ENCODE measurements at places on chromosomes 2 and 18. TPM values are rescaled to one million over a fixed set of nuclear protein-coding genes. Genes with fewer than 3 reads are reported as not detected.

- no peaks in the 10 kb centered on the region for H3K27me3 ChIP-seq
- H3K27ac ChIP-seq: no peak overlapping the region
- no peak for DNase-seq
- H3K36me3 ChIP-seq: no peaks in the 10 kb centered on the region
Observed at GRCh38 chr2:226376516-226377180, 423.0 kb downstream of the IRS1 start.

GRCh38 chr2:227870710-227871374 is 589 bp upstream of the DAW1 start:
- no peak overlapping the region for H3K27ac ChIP-seq
- peak overlapping the region; percentile 35 for H3K4me3 ChIP-seq
- no peaks in the 10 kb centered on the region for H3K4me1 ChIP-seq
- no peaks in the 10 kb centered on the region for H3K36me3 ChIP-seq
- no peak for DNase-seq
- no peaks in the 10 kb centered on the region for H3K27me3 ChIP-seq

GRCh38 chr2:11016735-11017388 is 105.1 kb downstream of the KCNF1 start:
- H3K27me3 ChIP-seq: peaks cover 17% of the 10 kb centered on the region
- no peak for DNase-seq
- H3K4me3 ChIP-seq: no peak overlapping the region
- H3K27ac ChIP-seq: no peak overlapping the region
- H3K4me1 ChIP-seq: no peaks in the 10 kb centered on the region

DNA sequence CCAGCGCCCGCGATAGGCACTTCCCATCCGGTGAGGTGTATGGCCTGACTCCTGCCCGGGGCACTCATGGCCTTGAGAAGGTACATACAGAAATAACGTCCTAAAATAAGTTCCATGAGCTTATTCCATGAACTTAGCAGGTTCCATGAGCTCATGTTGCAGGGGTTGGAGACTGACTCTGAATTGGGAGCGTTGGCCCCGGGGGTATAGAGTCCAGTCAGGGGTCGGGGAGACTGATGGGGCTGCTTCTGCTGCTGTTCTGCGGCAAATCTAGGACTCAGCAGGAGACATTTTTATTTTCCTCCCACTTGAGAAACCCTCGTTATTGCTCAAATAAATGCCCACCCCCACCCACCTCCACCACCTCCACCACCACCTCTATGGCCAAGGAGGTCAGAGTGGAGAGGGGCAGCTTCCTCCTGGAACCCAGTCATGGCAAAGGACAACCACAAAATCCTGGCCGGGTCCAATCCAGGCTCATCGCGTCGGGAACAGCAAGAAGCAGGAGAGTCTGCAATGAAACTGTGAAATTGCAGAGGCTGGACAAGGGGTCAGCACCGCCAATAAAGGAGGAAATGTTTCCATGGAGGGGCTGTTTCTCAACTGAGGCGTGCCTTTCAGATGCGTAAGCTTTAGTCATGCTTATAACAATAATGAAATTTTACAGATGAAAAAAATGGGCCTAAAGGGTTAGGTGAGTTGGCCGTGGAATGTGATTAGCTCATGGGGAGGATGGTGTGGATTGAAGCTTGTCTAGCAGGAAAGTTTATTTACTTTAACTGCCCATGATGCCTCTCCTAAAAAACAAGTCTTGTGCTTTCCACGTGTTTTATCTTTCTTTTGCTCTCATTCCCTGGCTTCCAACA is 136.6 kb upstream of the ALKAL2 start:
- no peak overlapping the region for H3K4me3 ChIP-seq
- no peaks in the 10 kb centered on the region for H3K4me1 ChIP-seq
- H3K36me3 ChIP-seq: no peaks in the 10 kb centered on the region

- H3K4me3 ChIP-seq: no peak overlapping the region
- no peak for DNase-seq
- H3K36me3 ChIP-seq: no peaks in the 10 kb centered on the region
Observed at GRCh38 chr18:56097621-56098020, 509.6 kb upstream of the TCF4 start.

GRCh38 chr18:48991676-48992075 is 40.9 kb upstream of the SMAD7 start:
- H3K27me3 ChIP-seq: no peaks in the 10 kb centered on the region
- peak overlapping the region; percentile 72 for H3K27ac ChIP-seq
- no peaks in the 10 kb centered on the region for H3K36me3 ChIP-seq
- DNase-seq: no peak

GRCh38 chr2:54572262-54572635 is 116.1 kb downstream of the SPTBN1 start:
- no peak for DNase-seq
- peak overlapping the region; percentile 14 for H3K4me3 ChIP-seq
- H3K27me3 ChIP-seq: no peaks in the 10 kb centered on the region
- H3K4me1 ChIP-seq: peaks cover 87% of the 10 kb centered on the region
- peak overlapping the region; percentile 90 for H3K27ac ChIP-seq

DNA sequence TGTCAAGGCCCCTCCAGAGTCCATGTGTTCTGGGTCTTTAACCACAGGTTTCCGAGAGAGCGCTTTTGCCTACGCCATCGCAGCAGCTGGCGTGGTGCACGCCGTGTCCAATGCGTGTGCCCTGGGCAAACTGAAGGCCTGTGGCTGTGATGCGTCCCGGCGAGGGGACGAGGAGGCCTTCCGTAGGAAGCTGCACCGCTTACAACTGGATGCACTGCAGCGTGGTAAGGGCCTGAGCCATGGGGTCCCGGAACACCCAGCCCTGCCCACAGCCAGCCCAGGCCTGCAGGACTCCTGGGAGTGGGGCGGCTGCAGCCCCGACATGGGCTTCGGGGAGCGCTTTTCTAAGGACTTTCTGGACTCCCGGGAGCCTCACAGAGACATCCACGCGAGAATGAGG is 9.3 kb downstream of the WNT10A start:
- H3K4me1 ChIP-seq: peaks cover 25% of the 10 kb centered on the region
- H3K36me3 ChIP-seq: no peaks in the 10 kb centered on the region
- H3K27me3 ChIP-seq: no peaks in the 10 kb centered on the region
- no peak for DNase-seq
- no peak overlapping the region for H3K27ac ChIP-seq
- H3K4me3 ChIP-seq: no peak overlapping the region

DNA sequence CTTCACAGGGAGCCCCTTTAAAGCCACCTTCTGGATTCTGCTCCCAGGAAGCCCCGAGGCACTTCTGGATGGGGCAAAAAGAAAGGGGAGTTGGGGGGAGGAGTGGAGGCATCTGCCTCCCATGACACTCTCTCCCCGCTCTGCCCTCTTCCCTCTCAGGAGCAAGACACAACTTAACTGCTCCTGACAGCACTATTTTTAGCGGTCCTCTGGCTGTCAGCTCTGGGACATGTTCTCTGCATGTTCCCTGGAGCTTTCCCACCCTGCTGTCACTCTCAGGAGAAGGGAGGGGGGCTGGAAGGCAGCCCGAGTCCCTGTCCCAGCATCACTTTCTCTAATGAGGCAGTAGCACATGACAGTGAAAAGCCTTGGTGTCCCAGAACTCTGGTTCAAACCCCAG is 32.3 kb downstream of the PLB1 start:
- H3K27ac ChIP-seq: no peak overlapping the region
- H3K36me3 ChIP-seq: no peaks in the 10 kb centered on the region
- no peaks in the 10 kb centered on the region for H3K4me1 ChIP-seq
- no peak overlapping the region for H3K4me3 ChIP-seq
- H3K27me3 ChIP-seq: peaks cover 4% of the 10 kb centered on the region
- no peak for DNase-seq

DNA sequence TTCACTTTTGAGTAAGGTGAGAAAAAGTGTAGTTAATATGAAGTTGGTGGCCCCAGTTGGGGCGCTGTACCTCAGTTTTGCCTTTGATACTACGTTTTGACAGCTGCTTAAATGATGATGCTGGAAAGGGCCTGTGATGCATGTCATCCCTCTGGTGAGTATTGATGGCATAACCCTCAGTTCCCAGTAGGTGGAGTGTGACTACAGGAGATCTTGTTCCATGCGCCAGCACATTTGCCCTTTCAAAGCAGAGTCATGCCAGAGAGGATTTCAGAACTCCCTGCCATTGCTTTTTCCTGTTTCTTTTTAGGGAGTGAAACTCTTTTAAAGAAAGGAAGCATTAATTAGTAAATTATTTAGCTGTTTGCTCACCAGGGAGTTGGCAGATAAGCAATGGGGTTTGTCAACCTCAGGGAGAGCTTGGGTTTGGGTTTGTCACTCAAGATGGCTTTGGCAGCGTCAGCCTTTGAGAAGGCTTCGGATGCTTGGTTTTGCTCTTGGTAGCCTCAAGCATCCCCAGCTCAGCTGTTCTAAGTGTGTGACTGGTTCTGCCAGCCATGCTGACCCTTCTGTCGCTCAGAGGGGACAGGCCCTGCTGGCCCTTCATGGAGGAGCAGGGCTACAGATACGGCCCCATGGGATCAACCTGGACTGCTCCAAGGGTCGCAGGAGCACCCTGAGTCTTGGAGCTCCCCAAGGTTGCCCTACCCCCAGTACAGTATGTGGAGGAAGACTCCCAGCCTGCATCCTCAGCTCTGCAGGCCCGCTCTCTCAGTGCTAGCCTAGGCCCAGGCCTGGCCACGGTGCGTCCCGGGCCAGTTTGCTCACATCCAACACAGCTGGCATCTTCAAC is 29.1 kb downstream of the ARMC9 start:
- H3K4me1 ChIP-seq: 0 out of 2 replicates have a peak, but pooled peaks cover 4% of the 10 kb centered on the region
- peak overlapping the region; percentile 20 for H3K27ac ChIP-seq
- no peaks in the 10 kb centered on the region for H3K36me3 ChIP-seq
- H3K4me3 ChIP-seq: no peak overlapping the region

- no peaks in the 10 kb centered on the region for H3K36me3 ChIP-seq
- no peak overlapping the region for H3K27ac ChIP-seq
- H3K4me3 ChIP-seq: no peak overlapping the region
- DNase-seq: no peak
- H3K4me1 ChIP-seq: no peaks in the 10 kb centered on the region
Observed at GRCh38 chr2:8380566-8380965, 301.3 kb upstream of the ID2 start.

- H3K4me1 ChIP-seq: peaks cover 4% of the 10 kb centered on the region
- H3K27ac ChIP-seq: no peak overlapping the region
- no peak overlapping the region for H3K4me3 ChIP-seq
- H3K27me3 ChIP-seq: no peaks in the 10 kb centered on the region
- no peaks in the 10 kb centered on the region for H3K36me3 ChIP-seq
- no peak for DNase-seq
Observed at GRCh38 chr2:120944575-120944974, 208.9 kb downstream of the GLI2 start.

DNA sequence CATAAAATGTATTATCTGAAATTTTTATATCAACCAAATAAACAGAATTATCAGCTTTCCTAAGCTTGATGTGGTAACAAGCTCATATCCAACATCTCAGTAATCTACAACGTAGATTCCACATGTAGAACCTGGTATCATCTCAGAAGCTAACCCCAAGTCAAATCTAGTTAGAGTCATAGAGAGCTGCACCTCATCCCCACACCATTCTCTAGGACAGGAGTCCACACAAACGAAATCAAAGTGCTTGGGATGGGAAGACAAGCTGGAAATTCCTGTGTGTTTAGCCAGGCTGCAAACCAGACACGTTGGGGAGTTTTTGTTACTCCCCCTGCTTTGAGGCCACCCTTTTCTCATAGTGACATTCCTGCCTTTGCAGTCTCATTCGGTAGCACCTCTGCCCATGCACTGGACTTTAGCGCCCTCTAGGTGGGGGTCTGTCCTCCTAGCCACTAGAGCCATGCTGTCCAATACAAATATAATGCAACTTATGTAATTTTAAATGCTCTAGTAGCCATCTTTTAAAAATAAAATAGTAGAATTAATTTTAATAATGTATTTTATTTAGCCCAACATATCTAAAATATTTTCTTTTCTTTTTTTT is 28.1 kb upstream of the SATB2 start:
- DNase-seq: no peak
- no peaks in the 10 kb centered on the region for H3K27me3 ChIP-seq
- H3K4me1 ChIP-seq: no peaks in the 10 kb centered on the region
- H3K36me3 ChIP-seq: no peaks in the 10 kb centered on the region
- H3K27ac ChIP-seq: no peak overlapping the region

- H3K27ac ChIP-seq: no peak overlapping the region
- DNase-seq: no peak
- peaks cover 41% of the 10 kb centered on the region for H3K4me1 ChIP-seq
Observed at GRCh38 chr2:120402067-120402433, 56.1 kb downstream of the INHBB start.

DNA sequence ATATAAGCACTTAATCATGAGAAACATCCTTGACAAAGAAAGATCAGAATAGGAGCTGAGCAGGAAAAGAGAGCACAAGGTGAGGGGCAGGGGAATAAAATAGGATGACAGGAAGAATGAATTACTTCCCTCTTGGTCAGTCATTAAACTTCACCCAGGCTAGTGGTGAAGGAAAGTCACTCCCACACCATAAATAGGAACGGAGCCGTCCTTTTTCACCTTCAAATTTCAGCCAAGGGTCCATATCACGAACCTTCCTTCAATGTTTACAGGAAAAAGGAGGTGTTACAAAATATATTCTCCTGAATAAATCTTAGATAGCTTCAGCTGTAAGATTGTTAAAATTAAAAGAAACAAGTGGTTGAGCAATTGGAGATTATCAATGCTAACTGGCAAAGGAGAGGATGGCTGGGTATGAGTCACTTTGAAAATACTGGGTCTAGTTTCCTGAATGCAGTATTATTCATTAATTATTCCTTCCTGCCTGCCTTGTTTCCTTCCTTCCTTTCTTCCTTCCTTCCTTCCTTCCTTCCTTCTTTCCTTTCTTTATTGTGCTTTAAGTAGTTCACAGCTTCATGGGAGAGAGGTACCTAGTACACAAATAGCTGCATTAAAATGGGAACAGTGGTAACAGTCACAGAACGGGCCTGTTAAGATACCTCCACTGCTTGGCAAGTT is 292.3 kb upstream of the ID2 start:
- H3K27ac ChIP-seq: no peak overlapping the region
- no peaks in the 10 kb centered on the region for H3K4me1 ChIP-seq
- H3K36me3 ChIP-seq: no peaks in the 10 kb centered on the region
- H3K4me3 ChIP-seq: no peak overlapping the region

DNA sequence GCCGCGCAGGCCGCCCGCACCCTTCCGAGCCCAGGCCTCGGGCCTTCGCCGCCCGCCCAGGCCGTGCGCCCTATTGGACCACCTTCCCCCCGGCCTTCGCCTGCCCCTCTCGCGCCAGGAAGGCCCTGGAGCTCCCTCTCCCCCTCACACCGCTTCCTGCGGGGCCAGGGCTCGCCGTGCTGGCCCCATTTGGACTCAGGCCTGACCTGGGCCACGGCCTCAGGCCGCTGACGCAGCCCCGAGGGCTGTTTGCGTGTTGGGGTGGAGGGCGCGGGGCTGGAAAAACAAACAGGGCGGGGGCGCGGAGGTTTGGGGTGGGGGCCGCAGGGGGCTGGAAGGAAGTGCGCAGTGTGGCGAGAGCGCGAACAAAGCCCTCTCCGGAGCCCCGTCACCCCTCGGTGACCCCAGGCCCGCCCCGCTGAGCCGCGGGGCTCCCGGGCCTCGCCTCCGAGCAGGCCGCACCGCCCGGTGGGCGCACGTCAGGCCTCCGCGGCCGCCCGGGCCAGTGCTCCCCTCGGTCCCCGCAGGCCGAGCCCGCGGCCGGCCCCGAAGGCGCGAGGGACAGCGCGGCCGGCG is 12.3 kb upstream of the SIX3 start:
- H3K4me3 ChIP-seq: no peak overlapping the region
- no peak overlapping the region for H3K27ac ChIP-seq
- no peak for DNase-seq
- no peaks in the 10 kb centered on the region for H3K4me1 ChIP-seq

CPSF3 gene
- total RNA-seq: 54.1 TPM

DYNC2LI1 gene
- total RNA-seq: 8.5 TPM

UCN gene
- total RNA-seq: 4.4 TPM

TUBA3E gene
- total RNA-seq: not detected

ITGB6 gene
- total RNA-seq: 0.08 TPM

STK36 gene
- 48.6 TPM for total RNA-seq

ARHGEF33 gene
- total RNA-seq: 0.41 TPM

YWHAQ gene
- total RNA-seq: 683 TPM

MROH2A gene
- not detected for total RNA-seq

KCNJ13 gene
- 1.1 TPM for total RNA-seq

LCT gene
- total RNA-seq: not detected
